ENCODE measurements at places on chromosomes 1 and 21.

GRCh38 chr1:230611128-230611877, 31.0 kb upstream of the COG2 start:
- no peak for DNase-seq

DNA sequence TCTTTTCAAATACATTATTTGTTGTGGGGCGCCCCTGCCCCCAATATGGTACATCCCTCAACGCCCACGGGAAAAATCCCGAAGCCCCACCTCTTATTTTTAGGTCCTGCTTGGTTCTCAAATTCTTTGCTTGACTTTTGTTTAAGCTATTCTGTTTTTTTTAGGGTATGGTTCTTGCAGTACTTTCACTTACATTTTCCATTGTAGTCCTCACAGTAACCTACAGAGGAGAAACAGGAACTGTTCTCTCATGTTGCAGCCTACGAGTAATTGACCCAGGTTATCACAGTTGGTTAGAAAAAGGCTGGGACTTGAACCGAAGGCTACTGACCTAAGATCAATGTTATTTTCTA, 697 bp upstream of the C21orf91 start:
- DNase-seq, result no peak

GRCh38 chr1:76547916-76548315, 319.4 kb upstream of the ST6GALNAC5 start:
- DNase-seq, result no peak

DNA sequence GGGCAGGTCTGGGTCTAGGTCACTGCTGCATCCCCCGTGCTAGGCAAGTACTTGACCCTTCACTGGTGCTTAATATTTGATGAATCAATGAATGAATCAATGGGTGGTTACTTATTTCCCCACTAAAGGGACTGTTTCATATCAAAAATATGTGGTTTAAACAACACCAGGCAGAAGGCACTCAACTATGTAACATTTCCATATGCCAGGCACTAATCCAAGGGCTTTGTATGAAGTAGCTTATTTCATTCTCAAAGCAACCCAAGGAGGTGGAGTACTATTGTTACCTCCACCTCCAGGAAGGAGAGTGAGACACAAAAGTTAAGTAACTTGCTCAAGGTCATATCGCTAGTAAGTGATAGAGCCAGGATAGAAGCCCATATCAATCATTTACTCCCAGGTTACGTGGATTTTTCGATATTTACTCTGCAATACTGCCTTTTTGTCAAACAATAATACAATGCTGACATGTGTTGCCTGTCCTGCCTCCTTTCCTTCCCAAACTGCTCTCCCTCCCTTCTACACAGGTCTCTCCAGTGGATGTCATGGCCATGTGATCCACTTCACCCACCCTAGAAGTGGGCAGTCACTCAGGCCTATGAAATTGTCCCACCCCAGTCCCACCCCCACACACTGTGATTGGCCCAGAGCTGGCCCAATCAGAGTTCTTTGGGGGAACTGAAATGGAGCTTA, 142.8 kb downstream of the ETS2 start:
- DNase-seq, result no peak

GRCh38 chr1:68706639-68707317, 209.9 kb upstream of the DEPDC1 start:
- DNase-seq, result no peak

GRCh38 chr1:41349361-41350054, 11.7 kb upstream of the FOXO6 start:
- no peak for DNase-seq

- DNase-seq, result no peak
Measured at GRCh38 chr1:61270107-61270506, 187.7 kb downstream of the NFIA start.

DNA sequence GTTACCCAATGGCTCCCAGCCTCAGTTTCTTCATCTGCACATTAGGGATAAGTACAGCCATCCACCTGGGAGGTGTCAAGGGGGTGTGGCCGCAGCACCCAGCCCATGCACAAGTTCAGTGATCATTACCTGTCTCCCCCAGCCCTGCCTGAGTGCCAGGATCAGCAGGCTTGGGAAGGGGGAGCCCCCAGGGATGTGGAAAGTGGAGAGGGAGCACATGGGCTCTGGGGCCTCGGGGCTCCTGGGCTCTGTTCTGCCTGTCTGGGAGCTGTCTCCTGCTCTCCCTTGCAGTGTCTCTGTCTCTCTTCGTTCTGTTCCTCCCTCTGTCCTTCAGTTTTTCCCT, 10.8 kb upstream of the PADI1 start:
- no peak for DNase-seq

- peak; percentile 9 for DNase-seq
Measured at GRCh38 chr1:113303267-113303666, 87.0 kb upstream of the MAGI3 start.

DNA sequence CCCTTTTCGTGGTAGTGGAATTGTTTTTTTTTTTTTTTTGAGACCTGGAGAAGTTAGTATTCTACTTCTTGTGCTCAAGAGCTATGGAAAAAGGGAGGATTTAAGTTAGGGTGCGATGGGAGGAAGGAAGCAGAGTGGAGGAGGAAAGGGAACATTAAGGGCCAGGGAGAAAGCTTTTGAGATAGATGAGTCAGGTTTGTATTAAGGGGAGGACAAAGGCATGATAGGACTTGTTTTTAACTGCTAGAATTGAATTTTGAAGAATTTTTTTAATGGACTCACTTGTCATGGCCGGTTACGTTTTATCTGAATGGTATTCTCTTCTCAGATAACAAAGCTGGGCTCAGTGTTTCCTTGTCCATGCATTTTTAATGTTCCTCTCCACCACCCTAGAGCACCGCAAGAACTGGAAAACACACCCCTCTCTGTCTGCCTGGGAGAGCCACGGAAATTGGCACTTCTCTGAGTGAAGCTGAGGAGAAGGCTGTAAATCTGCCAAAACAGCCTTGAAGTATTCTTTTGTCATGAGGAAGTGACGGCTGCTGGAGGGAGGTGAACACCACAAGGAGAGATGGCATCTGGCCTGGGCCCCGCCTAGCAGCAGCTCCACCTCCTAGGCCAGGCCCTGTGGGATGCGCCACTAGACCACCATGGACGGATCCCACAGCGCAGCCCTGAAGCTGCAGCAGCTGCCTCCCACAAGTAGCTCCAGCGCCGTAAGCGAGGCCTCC, 3.5 kb downstream of the NIPAL3 start:
- DNase-seq, result no peak

DNA sequence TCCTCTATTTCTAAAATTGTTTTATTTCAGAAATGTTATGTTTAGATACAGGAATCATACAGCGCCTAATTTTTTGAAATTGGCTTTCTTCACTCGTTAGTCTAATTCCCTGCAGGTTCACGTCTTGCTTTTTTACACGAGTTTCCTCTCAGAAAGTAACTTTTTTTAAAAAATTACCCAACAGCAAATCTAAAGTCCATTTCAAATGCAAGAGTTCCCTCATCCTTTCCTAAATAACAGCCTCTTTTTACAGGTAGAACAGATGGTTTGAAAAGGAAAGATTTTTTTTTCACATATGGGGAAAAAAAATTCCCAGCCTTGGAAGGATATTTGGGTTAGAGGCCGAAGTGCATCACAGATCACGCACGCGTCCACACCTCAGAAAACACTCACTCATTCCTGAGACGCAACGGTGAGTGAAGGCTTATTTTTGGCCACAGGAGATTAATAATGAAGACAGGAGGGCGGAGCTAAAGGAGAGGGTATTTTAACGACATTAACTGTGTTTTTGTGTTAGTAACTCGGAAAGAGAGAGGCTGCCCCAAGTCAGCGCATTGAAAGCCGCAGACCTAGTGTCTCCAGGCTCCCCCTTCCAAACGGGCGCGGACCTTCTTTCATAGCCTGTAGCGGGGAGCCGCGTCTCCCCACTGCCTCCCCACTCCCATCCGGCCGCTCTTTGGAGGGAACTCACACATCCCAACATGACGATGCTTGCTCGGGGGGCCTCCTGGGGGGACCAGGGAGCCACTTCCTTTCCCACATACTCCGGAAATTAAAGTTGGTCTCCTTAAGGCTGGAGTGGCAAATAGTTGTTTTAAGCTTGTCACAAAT, 969 bp upstream of the RIPK4 start:
- DNase-seq, result no peak

DNA sequence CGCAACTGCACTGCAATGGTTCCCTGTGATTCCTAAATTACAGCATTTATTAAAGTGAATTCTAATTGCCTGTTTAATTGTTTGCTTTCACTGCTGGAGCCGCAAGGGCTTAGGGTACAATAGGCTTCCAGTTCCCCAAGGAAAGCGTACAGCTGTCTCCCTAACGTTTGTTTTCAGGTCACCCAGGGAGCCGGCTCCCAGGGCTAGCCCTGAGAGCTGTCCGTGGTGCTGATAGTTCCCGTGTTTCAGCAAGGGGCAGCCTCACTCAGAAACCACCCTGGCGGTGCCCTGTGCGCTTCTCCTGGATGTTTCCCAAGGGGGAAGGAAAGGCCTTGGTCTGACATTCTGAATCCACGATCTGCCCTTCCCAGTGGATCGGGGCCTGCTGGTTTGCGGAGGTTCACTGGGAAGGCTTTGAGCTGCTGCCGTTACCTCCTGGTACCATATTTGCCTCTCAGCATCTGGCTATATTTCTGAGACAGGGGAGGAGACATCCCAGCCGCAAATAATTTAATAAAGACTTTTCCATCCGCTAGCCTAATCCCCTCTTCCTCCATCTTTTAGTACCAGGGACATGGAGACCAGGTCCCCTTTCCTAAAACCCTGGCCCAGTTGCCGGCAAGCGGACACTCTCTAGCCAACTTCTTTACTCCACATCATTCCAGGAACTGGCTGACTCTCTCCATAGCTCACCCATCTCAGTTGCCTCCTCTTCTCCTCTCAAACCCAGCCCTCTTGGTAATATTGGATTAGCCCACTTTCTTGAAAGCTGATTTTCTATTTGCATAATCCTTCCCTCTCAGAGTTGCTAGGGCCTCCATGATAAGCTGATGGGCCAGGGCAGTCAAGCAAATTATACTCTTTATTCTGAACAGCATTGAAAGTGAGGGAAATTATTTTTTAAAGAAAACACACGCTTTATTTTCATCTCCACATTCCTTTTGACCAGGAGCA, 149.0 kb downstream of the IGSF21 start:
- peak; percentile 1 for DNase-seq

DNA sequence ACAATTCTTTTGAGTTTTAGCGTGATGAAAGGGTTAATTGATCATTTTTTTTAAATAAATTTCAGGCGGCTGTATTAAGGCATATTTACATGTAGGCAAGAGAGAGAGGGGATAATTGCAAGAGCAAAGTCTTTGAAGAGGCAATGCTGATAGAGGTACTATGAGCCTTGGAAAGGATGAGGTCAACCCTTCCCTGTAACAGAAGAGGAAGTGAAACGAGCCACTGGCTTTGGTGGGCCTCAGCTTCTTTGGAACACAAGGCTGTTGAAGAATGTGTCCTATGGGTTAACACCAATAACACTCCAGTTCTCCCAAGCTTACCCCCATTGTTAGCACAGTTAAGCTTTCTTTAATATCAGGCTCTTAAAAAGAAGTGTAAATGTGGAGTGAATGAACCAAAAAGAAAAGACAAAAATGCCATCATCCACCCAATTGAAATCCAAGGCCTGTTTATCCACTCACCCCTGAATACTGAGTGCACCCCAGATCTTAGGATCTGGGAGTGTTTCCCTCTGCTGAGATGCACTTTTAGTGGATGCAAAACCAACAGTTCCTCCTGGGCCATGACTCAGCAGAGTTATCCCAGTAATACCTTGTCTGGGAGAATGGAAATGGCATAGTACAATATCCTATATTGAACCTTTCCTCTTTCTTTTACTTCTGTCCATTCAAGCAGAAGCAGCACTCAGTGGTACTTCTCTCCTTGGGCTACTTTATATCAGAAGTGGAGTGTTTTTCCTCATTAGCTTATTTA, 216.4 kb downstream of the SLC44A5 start:
- DNase-seq, result no peak

DNA sequence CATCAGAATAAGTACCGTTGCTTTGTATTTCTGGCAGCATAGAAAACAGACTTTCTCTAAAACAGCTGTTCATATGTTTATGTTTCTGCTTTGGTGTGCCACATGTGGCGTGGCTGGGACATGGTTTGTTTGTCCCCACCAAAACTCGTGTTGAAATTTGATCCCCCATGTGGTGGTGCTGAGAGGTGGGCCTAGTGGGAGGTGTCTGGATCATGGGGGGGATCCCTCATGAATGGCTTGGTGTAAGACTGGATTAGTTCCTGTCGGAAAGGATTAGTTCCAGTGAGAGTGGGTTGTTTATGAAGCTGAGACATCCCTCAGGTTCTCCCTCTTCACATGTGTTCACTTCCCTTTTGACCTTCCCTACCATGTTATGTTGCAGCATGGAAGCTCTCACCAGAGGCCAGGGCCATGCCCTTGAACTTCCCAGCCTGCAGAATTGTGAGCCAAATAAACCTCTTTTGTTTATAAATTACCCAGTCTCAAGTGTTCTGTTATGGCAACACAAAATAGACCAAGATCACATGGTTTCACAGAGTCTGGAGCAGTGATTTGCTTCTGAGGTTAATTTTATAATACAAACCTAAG, 17.9 kb upstream of the H3-3A start:
- no peak for DNase-seq

GRCh38 chr21:34986561-34987500, 62.3 kb downstream of the RUNX1 start:
- peak; percentile 87 for DNase-seq

DNA sequence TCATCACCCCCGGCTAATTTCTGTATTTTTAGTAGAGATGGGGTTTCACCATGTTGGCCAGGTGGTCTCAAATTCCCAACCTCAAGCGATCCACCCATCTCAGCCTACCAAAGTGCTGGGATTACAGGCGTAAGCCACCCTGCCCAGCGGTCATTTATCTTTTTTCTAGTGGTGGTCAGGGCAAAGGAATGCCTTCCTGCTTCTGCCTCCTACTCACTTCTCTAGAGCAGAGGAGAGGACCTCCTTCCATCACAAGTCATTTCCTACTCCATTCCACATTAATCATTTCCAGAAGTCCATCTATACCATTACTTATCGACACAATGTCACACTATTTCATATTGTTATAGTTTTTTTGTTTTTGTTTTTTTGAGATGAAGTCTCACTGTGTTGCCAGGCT, 13.3 kb downstream of the FBXO42 start:
- DNase-seq, result no peak

DNA sequence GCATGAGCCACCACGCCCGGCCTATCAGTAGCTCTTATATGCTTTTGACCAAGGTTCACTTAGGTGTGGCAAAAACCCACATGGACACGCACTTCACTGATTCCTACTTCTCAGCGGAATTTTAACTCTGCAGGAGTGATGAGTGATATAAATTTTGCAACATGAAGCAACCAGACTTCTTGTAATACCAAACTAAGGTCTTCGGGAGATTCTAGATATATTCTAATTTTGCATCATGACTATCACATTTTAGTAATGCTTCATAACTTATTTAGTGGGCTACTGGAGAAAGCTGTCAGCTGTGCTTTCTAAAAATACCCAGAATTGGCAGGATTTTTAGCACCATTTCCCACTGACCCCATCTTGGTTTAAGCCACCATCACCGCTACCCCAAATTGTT, 27.8 kb downstream of the RHCE start:
- DNase-seq, result peak; percentile 20

- DNase-seq, result peak; percentile 90
Measured at GRCh38 chr1:226109829-226110248, 47.3 kb downstream of the H3-3A start.

Data from LHCN-M2 (cell line).